EL (cell line): ENCODE measurements at places on chromosomes 12 and 14.

DNA sequence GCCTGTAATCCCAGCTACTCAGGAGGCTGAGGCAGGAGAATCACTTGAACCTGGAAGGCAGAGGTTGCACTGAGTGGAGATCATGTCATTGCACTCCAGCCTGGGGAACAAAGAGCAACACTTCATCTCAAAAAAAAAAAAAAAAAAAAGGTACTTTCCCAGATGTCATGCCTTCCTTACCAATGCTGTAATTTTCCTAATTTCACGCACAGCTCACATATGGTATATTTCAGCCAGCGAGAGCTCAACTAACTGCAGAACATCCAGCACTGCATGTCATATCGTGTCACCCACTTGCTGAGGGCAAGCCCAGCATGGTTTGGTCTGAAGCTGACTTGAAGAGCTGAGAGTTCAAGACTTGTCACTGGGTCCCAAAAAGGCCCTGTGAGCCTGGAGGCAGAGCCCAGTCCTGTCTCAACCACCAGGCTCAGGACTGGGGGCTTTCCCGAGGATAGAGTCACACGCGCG lies 29.0 kb downstream of the NFKBIA start:
- DNase-seq, result peak; percentile 39

DNA sequence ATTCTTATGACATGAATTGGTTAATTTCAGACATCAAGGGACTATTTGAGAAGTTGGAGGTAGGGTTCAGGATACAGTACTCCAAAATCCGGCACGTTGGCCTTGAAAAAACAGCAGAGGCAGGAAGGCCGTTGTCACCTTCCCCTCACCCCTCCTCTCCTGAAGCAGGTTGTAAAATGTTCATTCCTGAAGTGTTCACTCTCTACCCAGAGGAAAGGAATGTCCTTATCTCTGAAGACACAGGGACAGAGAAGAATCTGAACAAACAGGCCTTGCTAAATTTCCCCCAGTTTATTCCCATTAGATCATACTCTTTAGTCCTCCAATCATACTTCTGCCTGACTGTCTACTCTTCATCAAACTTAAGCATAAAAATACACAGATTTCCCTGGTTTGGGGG lies 313.6 kb downstream of the ZFP36L1 start:
- peak; percentile 20 for DNase-seq

DNA sequence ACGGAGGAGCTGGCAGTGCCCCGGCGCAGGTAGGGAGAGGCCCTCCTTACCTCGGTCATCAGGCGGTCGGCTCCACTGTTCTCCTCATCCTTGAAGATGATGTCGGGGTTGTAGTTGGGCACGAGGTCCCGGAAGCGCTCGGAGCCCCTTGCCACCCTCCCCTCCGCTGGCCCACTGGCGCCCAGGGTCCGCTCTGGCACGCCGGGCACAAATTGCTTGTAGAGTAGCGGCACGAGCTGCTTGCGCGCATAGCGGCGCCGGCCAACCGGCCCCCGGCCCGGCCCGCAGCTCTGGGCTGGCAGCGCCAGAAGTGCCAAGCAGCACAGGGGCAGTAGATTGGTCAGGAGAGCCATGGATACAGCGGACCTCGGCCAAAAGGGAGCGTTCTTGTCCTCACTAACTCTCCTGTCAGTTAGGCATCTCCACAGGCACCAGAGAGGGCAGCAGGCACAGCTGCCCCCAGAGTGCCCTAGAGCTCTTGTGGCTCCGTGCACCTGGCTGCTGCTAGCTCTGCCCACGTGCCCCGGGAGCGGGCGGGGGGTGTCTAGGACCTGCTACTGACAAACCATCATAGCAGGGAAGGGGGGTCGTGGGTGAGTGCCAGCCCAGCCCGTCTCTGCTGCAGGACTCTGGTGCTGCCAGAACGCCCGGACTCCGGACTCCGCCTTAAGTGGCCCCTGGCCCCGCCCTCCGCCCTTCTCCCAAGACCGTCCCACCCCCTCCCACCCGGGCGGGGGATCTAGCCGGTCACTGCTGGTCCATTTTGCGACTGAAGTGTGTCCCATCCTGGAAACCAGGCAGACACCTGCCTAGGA lies at the start of gene DHH:
Gene DHH (minus strand): TSS at position 642 of the 815 bp plus-strand sequence. CDS start 289 bp downstream, at position 353.
- DNase-seq, result peak; percentile 15

DNA sequence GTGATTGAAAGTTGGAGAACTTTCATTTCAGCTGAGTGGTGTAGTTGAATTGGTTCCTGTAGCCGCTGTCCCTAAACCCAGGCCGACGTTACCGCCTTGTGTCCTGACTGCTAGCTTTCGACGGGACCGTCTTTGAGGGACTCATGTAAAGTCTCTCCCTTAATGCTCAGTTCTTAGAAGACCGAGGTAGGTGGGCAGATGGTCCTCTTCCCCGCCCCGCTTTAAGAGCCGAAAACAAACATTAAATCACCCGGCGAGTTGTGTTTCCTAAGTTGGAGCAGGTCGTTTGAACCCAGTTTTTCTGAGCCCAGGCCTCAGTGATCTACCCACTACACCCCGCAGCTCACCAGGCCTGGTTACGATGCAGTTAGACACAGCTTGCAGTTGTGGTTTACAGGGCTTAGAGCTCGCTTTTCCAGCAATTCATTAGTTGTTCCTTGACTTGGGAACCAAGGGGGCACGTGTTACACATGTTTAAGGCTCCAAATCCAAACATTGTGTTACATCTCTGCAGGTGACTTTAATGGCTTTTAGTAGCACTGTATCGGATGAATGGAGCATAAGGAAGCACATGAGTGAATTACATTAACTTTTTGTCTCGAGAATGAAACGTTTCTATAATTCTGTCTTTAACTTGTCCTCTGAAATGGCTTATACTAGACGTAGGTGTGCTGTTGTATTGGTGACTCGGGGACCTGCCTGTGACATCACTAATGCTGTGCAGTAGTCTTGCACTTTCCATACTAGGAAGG lies 790 bp downstream of the NEDD1 start:
- peak; percentile 37 for DNase-seq

DNA sequence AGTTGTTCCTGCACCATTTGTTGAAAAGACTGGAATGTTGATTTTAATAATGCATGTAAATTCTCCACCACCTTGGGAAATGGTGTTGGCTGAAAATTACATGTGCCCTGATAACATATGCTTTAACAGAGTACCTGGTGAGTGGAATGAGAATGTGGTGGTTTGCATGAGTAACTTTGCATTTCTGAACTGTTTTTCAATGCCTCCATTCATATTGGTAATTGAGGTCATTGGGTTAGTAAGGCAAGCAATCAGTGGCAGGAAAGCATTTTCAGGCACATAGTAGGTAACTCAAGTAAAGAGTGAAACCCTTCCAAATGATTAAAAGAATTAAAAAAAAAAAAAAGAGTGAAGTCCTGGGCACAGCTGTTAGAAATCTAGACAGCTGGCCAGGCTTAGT lies 32.2 kb upstream of the BICD1 start:
- no peak for DNase-seq
